ENCODE measurements at places on chromosomes 1 and 21.

- no peak for DNase-seq
Observed at GRCh38 chr1:41914516-41914915, 4.2 kb downstream of the HIVEP3 start.

- no peak for DNase-seq
Observed at GRCh38 chr1:76388261-76388660, 313.7 kb downstream of the ST6GALNAC3 start.

DNA sequence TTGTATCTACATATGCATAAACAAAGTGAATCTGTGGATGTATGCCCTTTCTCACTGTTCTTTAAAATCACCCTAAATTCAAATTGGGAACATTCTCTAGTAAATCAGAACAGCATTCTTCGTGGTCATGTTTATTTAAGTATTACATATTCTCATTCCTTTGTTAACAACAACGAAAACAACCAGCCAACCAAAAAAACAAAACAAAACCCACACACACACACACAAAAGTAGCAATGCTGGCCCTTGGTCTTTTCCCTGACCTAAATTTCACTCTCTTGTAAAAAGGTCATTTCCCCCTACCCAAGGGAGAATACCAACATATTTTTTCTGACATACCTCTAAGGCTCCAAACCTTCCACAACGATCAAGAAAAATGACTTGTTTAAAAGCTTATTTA lies 102.6 kb downstream of the NRIP1 start:
- DNase-seq: no peak

- no peak for DNase-seq
Observed at GRCh38 chr1:56070601-56071000, 508.8 kb downstream of the PLPP3 start.

- no peak for DNase-seq
Observed at GRCh38 chr1:10690484-10690883, 106.0 kb downstream of the CASZ1 start.

DNA sequence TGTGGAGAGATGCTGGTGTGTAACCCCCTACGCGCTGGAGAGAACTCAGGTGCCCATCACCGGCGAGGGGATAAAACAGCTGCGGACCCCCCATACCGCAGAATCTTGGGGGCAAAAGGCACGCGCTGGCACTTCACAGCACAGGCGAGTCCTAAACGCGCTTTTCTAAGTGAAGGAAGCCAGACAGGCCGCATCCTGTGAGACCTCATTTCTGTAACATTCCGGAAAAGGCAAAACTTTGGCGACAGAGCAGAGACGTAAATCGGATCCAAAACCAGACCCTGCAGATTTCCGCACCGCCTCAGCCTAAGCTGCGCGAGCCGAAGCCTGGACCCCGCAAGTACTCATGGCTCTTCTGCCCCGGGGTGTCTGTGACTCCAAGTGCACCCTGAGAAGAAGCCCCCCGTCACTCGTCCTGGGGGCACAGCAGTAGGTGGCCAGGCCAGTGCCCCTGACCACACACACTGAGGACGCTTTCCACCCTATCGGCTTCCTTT lies 60.9 kb downstream of the SLX9 start:
- no peak for DNase-seq

DNA sequence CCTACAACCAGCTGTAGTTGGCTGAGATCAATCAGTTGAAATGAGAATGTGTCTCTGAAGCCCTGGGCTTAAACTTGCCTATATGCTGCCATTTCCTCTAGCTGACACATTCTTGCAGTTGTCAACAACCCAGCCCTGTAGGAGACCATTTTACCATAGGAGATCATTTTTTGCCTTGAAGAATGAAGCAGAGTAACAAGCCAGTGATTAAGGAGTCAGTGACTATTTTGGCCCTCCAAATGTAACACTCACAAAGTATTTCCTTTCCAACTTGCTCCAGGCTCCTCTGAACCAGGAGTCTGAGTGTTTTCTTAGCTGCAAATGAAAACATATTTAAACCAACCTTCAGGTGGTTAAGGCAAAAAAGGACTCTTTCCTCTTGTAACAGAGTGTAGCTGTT lies 183.5 kb downstream of the ZZZ3 start:
- no peak for DNase-seq

DNA sequence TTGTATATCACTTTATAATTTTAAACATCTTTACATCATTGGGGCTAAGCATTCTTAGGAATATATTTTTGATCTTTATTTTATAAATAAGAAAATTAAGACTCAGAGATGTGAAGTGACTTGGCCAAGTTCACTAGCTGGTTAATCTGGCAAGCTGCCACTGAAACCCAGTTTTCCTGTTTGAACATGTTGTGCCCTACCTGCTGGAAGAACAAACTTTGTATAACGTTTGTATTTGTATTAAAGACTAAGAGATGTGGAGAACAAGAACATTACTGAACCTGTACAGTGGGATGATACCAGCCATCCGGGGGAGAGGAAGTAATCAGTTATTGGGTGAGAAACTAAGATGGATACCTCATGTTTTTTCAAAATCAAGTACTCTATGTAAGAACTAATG lies 77.2 kb upstream of the SIPA1L2 start:
- DNase-seq: no peak

- DNase-seq: no peak
Observed at GRCh38 chr1:91234181-91234580, 170.5 kb downstream of the HFM1 start.

- no peak for DNase-seq
Observed at GRCh38 chr1:54273092-54273794, 73.3 kb downstream of the MRPL37 start.

GRCh38 chr1:996851-997712 lies 2.8 kb downstream of the HES4 start:
- no peak for DNase-seq

DNA sequence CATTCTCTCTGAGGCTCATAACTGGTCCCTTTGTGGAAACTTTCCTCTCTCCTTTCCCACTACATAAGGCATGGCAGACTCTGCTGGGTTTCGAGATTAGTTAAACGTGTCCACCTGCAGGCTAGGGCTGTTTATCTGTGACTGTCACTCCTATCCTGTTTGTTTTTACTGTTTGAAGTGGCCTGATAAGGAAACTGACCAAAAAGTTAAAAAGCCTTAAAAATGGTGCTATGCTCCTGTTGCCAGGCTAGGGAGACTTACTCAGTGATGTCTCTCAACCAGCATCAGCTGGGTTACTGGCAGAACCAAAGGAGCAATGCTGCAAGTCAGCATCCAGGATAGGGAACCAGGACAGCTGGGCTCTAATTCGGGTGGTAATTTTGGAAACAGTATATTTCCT lies 3.9 kb downstream of the PIGV start:
- DNase-seq: no peak

DNA sequence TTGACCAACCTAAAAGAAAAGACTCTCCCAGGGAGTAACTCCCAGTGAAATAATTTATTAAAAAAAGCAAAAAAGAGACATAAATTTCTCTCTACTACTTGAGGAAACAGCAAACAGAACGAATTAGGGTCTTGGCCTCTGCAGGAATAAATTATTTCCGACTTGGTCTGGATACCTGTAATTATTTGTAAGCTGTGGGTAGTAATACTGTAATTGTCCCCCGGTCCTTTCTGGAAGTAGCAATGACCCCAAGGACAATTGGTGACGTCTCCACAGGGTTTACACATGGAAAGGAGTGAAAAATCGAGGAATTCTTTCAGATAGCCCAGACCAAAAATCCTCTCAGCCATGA lies 3.7 kb upstream of the SIM2 start:
- no peak for DNase-seq

DNA sequence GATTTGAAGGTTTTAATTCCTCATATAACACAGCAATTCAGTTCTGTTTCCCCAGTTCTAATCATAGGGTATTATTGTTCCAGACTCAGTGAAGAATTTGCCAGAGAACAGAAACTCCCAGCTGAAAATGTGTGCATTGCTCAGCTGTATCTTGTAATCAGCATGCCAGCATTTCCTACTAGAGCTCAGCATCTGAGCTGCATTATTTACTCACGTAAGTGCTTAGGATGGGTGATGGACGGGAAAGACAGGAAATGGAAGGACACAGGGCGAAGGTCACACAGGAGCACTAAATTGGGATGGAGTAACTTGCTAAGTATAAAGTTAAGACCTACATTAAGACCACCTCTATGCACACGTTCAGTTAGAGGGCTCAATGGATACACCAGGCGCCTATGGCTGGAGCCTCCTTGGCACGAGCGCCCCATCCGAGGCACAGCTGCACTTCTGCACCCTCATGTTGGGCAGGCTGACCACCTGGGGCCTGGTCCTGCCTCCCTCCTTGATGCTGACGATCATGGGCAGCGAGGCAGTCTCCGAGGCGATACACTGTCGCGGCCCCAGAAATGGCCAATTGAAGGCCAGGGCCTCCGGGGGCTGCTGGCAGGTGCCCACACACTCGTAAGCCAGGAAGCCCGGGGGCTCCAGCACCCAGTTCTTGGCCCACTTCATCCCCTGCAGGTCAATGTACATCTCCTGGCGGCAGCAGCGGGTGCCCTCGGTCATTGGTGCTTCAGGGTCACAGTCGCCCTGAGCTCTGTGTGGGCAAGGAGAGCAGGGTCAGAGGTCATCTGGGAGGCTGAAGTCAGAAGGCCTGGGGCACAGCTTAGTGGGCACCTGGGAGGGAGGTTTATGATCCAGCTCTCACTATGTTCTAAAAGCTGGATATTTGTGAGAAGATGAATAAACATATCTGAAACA lies 3.7 kb downstream of the LEFTY2 start:
- DNase-seq: no peak

GRCh38 chr1:8086055-8086454 lies 59.9 kb upstream of the ERRFI1 start:
- no peak for DNase-seq

DNA sequence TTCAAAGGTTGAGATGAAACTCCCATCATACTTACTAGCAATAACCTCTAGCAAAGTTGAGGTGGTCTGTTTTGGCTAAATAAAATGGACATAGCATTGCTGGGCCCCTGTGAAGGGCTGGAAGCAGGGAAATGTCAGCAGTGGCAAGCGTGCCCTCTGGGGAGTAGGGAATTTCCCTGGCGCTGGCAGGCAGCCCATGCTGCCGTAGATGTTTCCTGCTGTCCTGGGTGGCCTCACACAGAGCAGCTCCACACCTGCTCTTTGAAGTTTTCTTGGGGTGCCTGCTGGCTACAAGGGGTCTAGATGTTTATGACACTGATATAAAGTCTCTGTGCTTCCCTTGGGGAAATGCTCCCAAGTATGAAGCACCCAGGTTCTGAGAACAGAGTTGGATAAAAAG lies 30.2 kb downstream of the ADARB1 start:
- no peak for DNase-seq

- DNase-seq: no peak
Observed at GRCh38 chr1:193494368-193494767, 308.0 kb upstream of the B3GALT2 start.

DNA sequence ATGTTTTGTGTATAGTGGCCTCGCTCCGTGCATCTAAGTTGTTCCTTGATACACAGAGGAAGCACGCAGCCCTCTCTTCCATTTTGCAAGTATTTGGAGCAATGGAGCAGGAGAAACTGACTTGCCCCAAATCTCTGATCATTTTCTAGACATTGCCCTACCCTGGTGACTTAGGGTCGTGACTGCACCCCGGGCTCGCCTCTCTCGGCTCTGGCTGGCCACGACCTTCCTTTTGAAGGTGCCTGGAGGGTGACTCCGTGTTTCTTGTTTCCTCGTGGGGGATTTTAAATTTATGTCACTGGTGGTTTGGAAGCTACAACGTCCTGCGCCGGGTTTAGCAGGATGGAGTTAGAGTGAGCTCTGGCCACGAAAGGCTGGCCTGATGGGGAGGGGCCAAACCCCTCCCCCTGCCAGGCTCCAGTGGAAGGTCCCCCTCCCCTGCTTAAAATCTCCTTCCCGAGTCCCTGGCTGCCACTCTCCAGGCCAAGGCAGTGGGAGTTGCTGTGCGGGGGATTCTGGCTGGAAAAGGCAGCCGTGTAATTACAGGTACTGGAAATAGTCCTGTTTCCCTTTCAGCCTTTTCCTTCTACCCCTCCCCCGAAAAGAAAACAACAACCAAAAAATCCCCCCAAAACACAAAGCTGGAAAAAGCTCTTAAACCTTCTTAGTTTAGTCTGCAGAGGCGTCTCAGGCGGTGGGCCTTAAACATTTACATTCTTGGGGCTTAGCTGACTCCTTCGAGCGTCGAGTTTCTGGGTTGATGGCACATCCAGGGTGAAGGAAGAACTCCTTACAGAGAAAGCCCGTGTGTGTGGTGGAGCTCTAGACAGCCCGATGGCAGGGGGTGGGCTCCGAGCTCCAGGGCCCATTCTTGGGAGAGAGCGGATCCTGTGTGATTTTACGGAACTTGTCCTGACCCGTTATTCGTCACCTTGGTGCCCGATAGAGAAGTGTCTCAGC lies 28.1 kb downstream of the SPSB1 start:
- DNase-seq: no peak

GRCh38 chr1:70909262-70909822 lies 138.3 kb downstream of the PTGER3 start:
- no peak for DNase-seq

GRCh38 chr21:45591619-45592207 lies 49.5 kb upstream of the SLC19A1 start:
- DNase-seq: no peak

GRCh38 chr1:33231166-33231565 lies 25.1 kb upstream of the ZNF362 start:
- no peak for DNase-seq

GRCh38 chr1:239795304-239795703 lies 296.4 kb upstream of the FMN2 start:
- no peak for DNase-seq

DNA sequence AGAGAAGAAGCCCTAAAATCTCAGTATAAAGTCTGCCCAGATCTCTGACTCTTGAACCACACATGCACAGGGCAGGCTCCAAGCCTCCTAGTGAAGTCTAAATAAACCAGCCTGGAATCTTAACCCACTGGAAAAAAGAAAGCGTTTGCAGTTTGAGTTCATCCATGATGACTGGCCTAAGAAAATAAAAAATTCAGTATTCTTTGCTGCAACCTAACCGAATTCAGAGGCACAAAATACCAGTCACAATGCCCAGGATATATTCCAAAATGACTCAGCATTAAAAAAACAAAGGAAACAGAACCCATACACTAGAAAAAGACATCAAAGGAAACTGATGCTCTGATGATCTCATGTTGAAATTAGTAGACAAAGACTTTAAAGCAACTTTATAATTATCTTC lies 269.2 kb downstream of the SDCCAG8 start:
- DNase-seq: peak; percentile 5

DNA sequence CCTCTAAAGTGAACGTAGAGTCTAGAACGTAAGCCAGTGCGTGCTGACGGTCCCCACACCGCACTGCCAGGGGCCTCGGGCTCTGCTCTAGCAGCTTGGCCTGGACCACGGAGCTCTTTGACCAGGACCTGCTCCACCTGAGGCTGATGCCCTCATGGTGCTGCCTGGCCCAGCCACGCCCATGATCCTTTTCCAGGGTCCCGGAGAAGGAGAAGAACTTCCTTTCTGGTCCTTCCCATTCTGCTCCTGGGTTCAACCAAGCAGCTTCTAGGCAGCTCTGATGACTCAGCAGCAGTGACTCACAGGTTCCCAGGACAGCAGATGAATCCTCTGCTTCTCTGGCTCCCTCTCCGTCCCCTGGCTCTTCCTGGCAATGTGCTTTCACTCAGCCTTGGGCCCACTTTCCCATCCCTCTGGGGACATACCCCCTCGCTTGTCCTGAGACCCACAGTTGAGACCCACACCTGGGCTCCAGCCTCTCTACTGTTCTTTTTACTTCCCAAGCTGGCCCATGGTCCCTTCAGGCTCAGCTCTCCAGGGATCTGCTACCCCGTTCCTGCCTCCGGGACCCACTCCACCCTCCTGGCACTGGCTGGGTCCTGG lies 246.3 kb upstream of the RAB4A start:
- DNase-seq: no peak
